Daoy (cell line): ENCODE measurements at places on chromosomes 6 and 20. TPM values are rescaled to one million over a fixed set of nuclear protein-coding genes. Genes with fewer than 3 reads are reported as not detected.

- no peak for DNase-seq
These were observed 180.0 kb upstream of the UST start for GRCh38 chr6:148566664-148567350.

- no peak for DNase-seq
These were observed 78.1 kb upstream of the CD93 start for GRCh38 chr20:23164176-23164601.

DNA sequence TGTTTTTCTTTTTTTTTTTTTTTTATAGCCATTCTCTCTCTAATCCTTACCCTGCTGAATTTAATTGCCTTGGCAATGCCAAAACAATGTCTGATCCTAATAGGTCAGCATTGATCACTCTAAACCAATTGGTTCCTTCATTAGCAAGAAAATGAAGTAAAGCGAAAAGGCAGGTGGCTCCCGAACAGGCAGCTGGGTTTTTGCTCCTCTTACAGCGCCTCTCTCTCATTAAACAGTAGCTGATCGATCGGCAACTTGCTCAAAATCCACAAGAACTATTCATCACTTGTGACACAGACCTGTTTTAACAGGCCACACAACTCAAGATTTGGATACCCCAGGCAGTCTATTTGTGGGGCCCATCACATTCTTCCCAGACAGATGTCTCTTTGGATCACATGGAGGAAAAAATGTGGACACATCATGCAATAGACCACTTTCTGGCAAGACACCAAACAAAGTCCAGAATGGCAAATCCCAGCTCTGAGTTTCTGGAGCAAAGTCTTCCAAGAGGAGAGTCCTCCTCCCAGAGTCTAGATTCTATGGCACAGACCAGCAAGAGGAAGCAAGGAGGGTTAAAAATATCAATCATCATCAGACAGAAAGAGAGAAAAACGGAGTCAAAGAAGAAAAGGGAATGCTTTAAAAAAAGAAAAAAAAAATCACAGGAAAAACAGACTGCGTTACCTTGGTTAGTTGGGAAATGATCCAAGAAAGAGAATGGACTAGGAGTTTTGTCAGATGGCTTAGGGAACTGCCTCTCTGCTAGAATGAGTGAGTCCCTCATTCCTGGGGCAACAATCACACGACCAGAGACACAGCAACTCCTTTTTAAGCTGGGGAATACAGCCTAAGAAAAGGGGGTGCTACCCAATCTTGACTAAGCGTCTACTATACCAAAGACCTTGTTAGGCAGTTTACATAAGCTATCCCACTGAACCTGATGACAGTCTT is 247.8 kb downstream of the BTBD9 start:
- DNase-seq = peak; percentile 10

- DNase-seq = peak; percentile 77
These were observed 14.5 kb downstream of the CD109 start for GRCh38 chr6:73710470-73710869.

GRCh38 chr6:95501032-95501904 is 76.1 kb upstream of the MANEA start:
- no peak for DNase-seq

- DNase-seq = no peak
These were observed 23.0 kb downstream of the ABRACL start for GRCh38 chr6:139051396-139052060.

DNA sequence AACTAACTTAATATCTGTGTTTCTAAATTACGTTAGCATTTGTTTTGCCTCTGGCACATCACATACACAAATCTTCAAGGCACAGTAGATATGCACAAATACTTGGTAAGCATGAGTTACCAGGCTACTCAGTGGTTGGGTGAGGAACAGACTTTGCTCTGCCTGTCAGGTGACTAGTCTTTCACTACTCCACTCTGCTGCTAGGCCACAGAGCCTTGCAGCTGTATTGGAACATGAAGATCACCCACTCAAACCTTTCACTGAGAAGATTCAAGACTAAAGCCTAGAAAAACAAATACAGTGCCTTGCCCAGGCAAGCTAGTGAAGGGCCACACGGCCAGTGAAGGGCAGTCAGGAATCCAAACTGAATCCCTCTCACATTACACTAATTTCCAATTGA is 47.0 kb downstream of the DTNBP1 start:
- DNase-seq = no peak

DNA sequence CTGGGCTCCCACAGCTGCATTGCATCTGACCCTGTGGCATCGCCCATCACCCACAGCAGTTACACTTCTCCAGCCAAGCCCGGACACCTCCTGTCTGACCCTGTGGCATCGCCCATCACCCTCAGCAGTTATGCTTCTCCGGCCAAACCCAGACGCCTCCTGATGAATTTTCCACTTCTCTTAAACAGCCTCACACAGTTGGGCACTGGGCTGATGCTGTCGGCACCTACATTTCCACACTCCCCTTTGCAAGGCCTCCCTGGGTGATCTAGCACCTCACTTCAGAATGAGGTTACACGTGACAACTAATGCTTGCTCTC is 175.2 kb upstream of the ARID1B start:
- no peak for DNase-seq

GRCh38 chr20:14569641-14570040 is 232.2 kb upstream of the FLRT3 start:
- DNase-seq = no peak

- DNase-seq = peak; percentile 20
These were observed 24.3 kb downstream of the SNX14 start for GRCh38 chr6:85569323-85569722.

DNA sequence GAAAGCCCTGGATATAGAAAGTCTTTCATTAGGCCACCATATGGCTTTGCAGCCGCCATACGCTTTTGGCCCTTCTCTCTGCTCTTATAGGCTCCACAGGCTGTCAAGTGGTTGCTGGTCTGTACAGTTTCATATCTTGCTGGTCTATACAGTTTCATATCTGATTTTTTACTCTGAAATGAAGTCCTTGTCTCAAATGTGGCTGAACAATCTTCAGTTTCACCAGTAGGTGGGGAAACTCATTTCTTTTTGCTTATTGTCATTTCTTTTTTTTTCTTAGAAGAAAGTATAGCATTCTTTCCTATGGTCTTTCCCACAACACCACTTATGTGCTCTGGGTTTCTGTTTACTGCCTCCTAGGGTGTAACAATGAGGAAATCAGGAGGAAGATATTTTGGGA is 771.4 kb upstream of the MMS22L start:
- DNase-seq = no peak

- no peak for DNase-seq
These were observed 250.8 kb downstream of the CDH26 start for GRCh38 chr20:60209048-60209447.

DNA sequence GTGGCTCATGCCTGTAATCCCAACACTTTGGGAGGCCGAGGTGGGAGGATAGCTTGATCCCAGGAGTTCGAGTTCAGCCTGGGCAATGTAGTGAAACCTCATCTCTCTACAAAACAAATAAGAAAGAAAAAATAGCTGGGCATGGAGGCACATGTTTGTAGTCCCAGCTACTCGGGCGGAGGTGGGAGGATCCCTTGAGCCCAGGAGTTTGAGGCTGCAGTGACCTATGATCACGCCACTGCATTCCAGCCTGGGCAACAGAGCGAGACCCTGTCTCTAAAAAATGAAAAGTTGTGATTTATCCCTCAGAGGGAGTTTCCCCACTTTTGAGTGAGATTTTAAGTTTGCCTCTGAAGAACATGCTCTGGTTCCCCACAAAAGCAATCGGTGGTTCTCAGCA is 17.4 kb upstream of the BMP7 start:
- DNase-seq = no peak

GRCh38 chr6:50549026-50549425 is 164.3 kb upstream of the TFAP2D start:
- no peak for DNase-seq

DNA sequence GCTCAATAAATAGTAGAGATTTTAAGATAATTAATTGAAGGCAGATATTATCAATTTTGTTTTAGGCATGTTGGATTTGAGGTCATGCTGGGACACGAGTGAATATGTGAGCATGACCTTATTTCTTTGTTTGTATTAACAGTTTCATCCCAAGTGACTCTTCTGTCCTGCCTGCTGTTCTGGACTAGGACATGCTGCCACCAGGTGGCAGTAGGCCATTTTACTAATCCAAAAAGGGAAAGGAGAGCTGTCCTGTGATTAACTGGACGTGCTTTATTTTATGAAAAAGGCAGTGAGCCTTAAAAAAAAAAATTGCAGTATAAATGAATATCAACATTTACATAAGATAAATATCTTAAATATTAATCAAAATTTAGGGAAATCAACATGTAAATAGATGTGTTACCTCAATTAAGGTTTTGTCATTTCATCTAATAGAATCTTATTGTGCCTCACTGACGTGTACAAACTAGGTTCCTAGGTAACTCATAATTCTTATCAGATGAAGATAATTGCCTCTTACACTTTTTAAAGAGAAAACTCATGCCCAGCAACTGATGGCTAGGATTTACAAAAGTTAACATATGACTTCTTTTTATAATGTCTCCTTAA is 49.8 kb downstream of the FRK start:
- DNase-seq = peak; percentile 64

DNA sequence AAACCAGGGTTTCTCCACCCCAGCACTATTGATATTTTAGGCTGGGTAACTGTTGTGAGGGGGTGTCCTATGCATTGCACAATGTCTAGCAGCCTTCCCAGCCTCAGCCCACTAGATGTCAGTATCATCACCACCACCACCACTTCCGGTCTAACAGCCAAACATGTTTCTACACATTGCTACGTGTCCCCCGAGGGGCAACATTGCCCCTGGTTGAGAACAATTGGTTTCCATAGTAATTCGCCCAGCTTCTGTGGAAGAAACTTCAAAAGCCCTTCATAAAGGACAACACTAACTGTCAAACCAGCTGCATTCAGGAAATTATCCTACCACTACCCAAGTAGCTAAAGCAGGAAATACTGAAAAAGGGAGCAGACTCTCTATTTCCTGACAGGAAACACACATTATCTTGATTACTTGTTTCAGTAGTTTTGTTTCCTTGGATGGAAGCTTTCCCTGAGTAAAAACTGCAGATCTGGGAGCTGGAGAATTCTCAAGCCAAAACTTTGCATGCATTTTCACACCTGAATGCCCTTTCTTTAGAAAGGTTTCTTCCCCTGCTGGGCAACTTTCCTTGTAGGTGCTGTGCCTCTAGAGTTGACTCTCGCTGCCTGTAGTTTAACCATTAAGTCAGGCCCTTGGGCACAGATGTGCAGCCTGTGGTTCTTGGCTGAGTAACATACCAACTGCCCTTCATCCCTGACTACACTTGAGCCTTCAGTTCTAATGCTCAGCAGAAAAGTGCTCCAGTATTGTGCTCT is 23.6 kb downstream of the PKHD1 start:
- peak; percentile 76 for DNase-seq

DNA sequence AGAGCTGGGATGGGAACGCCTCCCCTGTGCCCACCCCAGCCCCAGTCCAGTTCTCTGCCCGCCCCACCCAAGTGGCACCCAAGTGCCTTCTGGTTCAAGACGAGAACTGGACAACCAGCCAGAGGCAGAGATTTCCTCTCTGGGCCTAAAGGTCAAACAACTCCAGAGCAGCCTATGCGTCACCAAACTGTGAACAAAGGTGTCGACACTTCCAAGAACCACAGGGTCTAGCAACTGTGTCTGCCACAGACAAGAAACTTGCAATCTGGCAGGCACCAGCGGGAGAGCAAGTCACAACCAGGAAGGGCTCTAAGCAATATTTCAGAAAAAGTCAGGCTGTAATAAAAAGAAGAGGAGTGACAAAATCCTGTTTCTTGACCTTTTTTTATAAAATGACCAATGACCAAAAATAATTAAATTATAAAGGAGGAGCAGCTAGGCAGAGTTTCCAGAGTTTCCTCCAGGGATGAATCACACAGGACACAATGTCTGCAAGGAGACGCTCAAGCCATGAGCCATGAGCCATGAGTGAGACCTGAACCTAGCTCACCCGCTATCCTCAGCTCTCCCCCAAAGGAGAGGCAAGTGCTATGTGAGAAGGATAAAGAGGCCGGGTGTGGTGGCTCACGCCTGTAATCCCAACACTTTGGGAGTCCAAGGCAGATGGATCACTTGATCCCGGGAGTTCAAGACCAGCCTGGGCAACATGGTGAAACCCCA is 11.1 kb downstream of the EDEM2 start:
- DNase-seq = peak; percentile 27

- DNase-seq = peak; percentile 44
These were observed 17.6 kb downstream of the PRDM1 start for GRCh38 chr6:106103728-106104109.

DNA sequence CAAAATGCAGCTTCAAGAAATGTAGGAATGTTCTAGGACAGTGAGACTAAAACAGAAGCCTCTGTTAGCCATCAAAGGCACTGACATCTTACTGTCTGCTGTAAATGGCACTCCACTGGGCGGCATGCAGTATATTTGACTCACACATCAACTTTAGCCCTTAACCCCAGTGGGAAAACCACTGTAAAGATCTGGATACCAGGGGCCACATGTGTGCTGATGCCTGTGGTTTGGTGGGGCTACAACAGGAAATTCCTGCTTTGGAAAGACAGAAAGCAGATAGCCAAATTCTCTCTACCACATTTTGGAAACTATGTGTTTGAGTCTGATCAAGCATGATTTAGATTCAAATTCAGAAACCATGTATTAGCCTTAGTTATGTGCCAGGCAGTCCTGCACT is 4.3 kb downstream of the PFDN4 start:
- peak; percentile 20 for DNase-seq

HLA-A gene
- total RNA-seq = 321 and 324 TPM in 2 replicates

TCF15 gene
- 0.18 and 1.0 TPM in 2 replicates for total RNA-seq

LKAAEAR1 gene
- 0.95 TPM in 1 of 2 replicates, not detected in the other for total RNA-seq

RNF39 gene
- 0.57 TPM in 1 of 2 replicates, not detected in the other for total RNA-seq

PRDM13 gene
- 2.3 and 3.4 TPM in 2 replicates for total RNA-seq

MATN4 gene
- not detected in 2 replicates for total RNA-seq

UNC5CL gene
- total RNA-seq = 0.11 TPM in 1 of 2 replicates, not detected in the other

ULBP1 gene
- total RNA-seq = 1.2 and 1.6 TPM in 2 replicates

ANKRD66 gene
- not detected in 2 replicates for total RNA-seq

C6orf132 gene
- not detected in 2 replicates for total RNA-seq

NR2E1 gene
- 1.6 and 2.1 TPM in 2 replicates for total RNA-seq
